ENCODE measurements at places on chromosomes 13 and 19.

DNA sequence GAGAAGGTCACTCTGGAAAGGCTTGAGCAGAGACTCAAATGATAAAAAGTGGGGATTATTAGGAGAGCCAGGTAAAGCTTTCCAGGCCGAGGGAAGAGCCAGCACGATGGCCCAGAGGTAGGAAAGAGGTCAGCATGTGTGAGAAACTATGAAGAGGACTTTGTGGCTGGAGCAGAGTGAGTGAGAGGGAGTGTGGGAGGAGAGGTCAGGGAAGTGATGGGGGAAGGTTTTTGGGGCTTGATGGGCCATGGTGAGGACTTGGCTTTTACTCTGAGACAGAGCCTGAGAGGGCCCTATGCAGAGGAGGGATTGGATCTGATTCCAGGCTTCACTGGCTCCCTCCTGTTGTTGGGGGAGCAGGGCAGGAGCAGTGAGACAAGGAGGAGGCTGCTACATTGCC is 5.3 kb downstream of the CATSPERG start:
- no peak for DNase-seq

- no peak for DNase-seq
Measured at GRCh38 chr13:67351909-67352308, 121.8 kb upstream of the PCDH9 start.

GRCh38 chr19:47470447-47471195 is 1.1 kb downstream of the SLC8A2 start:
- no peak for DNase-seq

GRCh38 chr13:90690458-90691080 is 656.9 kb upstream of the MIR17HG start:
- no peak for DNase-seq

- DNase-seq: peak; percentile 85
Measured at GRCh38 chr19:21482863-21483276, 22.5 kb upstream of the ZNF429 start.

- no peak for DNase-seq
Measured at GRCh38 chr13:71514900-71515743, 351.9 kb downstream of the DACH1 start.

- no peak for DNase-seq
Measured at GRCh38 chr13:20407759-20408158, 117.9 kb downstream of the CRYL1 start.

All from activated CD8-positive, alpha-beta memory T cell treated with anti-CD3 and anti-CD28 coated beads, Interleukin-2, amount 50 U/mL, for 48 hours (primary cell).